Heart right ventricle (tissue), 16 donors: ENCODE measurements at places on chromosomes 3 and 15. TPM values are rescaled to one million over a fixed set of nuclear protein-coding genes. Genes with fewer than 3 reads are reported as not detected.

GRCh38 chr3:45947361-45947760 is 4.1 kb downstream of the CXCR6 start:
- no peak overlapping the region for H3K4me3 ChIP-seq
- H3K4me1 ChIP-seq, result peaks cover 4% of the 10 kb centered on the region
- no peak for DNase-seq
- no peaks in the 10 kb centered on the region for H3K27me3 ChIP-seq
- H3K27ac ChIP-seq, result no peak overlapping the region

- H3K4me3 ChIP-seq, result no peak overlapping the region
- no peaks in the 10 kb centered on the region for H3K36me3 ChIP-seq
- no peaks in the 10 kb centered on the region for H3K27me3 ChIP-seq
- no peak overlapping the region for H3K27ac ChIP-seq
Measured at GRCh38 chr15:26628071-26628470, 144.8 kb downstream of the GABRB3 start.

Gene FRMD5
- total RNA-seq, result 85.5 TPM

Gene KNG1
- 0.76 TPM for total RNA-seq

- peak overlapping the region; percentile 80 for H3K27ac ChIP-seq
- H3K36me3 ChIP-seq, result no peaks in the 10 kb centered on the region
- peaks cover 7% of the 10 kb centered on the region for H3K4me1 ChIP-seq
- no peak overlapping the region for H3K4me3 ChIP-seq
Measured at GRCh38 chr3:155232605-155233004, 60.9 kb downstream of the STRIT1 start.

Gene NR2E3
- not detected for total RNA-seq

DNA sequence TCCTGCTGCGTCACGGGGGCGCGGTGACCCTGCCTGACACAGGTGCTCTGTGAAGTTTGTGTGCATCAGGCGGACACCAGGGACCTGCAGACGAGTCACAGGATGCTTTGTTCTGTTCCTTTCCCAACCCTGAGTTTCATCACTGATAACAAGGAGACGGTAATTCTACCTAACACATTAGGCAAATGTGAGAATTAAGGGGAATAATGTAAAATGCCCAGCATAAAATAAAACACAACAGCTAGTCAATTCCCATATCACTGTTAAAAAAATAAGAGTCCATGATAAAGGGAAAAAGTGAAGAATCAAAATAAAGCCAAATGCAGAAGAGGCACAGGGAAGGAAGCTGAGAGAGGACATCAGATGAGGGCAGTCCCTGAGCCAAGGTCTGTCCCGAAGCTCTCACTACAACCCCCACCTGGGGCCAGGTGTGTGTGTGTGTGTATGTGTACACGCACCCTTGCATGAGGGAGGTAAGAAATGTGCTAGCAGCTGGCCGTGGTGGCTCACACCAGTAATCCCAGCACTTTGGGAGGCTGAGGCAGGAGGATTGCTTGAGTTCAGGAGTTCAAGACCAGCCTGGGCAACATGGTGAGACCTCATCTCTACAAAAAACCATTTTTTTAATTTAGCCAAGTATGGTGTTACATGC is 27.5 kb downstream of the PLA2G4D start:
- H3K27me3 ChIP-seq, result no peaks in the 10 kb centered on the region
- H3K36me3 ChIP-seq, result no peaks in the 10 kb centered on the region
- H3K27ac ChIP-seq, result no peak overlapping the region
- no peak overlapping the region for H3K4me3 ChIP-seq
- no peaks in the 10 kb centered on the region for H3K4me1 ChIP-seq

GRCh38 chr3:4582624-4583023 is 89.5 kb downstream of the ITPR1 start:
- DNase-seq, result no peak
- H3K4me1 ChIP-seq, result peaks cover 15% of the 10 kb centered on the region
- no peaks in the 10 kb centered on the region for H3K27me3 ChIP-seq

Gene DPPA4
- not detected for total RNA-seq

GRCh38 chr15:79091204-79091867 is 756 bp upstream of the RASGRF1 start:
- H3K27me3 ChIP-seq, result peaks cover 81% of the 10 kb centered on the region
- H3K36me3 ChIP-seq, result no peaks in the 10 kb centered on the region
- H3K4me3 ChIP-seq, result peak overlapping the region; percentile 14
- no peak for DNase-seq

DNA sequence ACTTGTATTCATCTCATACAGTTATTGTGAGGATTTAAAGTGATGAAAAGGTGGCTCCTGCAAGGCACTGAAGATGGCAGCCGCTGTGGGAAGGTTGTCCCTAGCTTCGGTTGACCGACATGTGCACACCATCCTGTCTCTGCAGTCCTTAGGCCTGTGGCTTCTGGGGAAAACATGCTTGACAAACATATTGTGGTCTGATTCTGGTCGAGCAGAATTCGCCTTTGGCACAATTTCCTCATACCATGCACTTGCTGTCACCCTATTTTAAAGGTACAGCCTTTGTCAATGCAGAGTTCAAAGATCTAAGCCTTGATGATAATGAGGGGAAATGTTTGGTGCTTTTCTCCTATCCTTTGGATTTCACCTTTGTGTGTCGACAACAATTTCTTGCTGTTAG is 50.9 kb downstream of the PRICKLE2 start:
- H3K27me3 ChIP-seq, result no peaks in the 10 kb centered on the region
- H3K36me3 ChIP-seq, result no peaks in the 10 kb centered on the region
- DNase-seq, result no peak
- no peak overlapping the region for H3K27ac ChIP-seq
- no peaks in the 10 kb centered on the region for H3K4me1 ChIP-seq

Gene PLA2G4E
- total RNA-seq, result 0.79 TPM

- no peak overlapping the region for H3K4me3 ChIP-seq
- no peaks in the 10 kb centered on the region for H3K27me3 ChIP-seq
- DNase-seq, result no peak
- H3K4me1 ChIP-seq, result peaks cover 42% of the 10 kb centered on the region
Measured at GRCh38 chr15:51093488-51093838, 1.2 kb downstream of the TNFAIP8L3 start.
